ENCODE measurements at places on chromosomes 7 and 10. TPM values are rescaled to one million over a fixed set of nuclear protein-coding genes. Genes with fewer than 3 reads are reported as not detected.

Gene TLX1
- not detected for total RNA-seq

Gene EPHA1
- total RNA-seq, result 1.2 TPM

Gene SPOCK2
- 418 TPM for total RNA-seq

Gene C10orf67
- not detected for total RNA-seq

Gene CFAP43
- 0.25 TPM for total RNA-seq

Gene OR9A2
- not detected for total RNA-seq

Gene DKK1
- not detected for total RNA-seq

Gene TMEM229A
- not detected for total RNA-seq

Gene SLC13A4
- total RNA-seq, result not detected

Gene MALSU1
- total RNA-seq, result 51.8 TPM

DNA sequence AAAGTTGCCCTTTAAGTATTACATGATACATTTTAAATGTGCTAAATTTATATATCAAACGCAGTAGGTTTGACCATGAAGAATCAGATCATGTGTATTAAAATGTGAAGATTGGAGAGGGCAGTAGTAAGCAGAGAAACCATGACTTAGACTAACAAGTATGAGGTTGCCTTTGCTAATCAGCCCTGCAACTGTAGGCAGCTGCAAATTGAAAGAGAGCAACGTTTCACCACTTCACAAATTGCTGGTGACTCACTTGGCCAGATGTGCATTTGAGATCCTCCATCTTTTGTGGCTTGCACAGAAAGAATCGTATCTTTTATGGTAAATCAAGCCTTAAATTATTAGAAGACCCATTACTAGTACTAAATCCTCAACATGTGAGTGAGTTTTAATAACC lies 10.1 kb upstream of the SEMA3A start:
- no peaks in the 10 kb centered on the region for H3K4me1 ChIP-seq
- DNase-seq, result no peak
- no peaks in the 10 kb centered on the region for H3K27me3 ChIP-seq

GRCh38 chr10:69119896-69120295 lies 4.1 kb upstream of the VPS26A start:
- peaks cover 10% of the 10 kb centered on the region for H3K4me1 ChIP-seq
- H3K27ac ChIP-seq, result no peak overlapping the region
- H3K4me3 ChIP-seq, result no peak overlapping the region
- H3K36me3 ChIP-seq, result no peaks in the 10 kb centered on the region
- DNase-seq, result no peak

DNA sequence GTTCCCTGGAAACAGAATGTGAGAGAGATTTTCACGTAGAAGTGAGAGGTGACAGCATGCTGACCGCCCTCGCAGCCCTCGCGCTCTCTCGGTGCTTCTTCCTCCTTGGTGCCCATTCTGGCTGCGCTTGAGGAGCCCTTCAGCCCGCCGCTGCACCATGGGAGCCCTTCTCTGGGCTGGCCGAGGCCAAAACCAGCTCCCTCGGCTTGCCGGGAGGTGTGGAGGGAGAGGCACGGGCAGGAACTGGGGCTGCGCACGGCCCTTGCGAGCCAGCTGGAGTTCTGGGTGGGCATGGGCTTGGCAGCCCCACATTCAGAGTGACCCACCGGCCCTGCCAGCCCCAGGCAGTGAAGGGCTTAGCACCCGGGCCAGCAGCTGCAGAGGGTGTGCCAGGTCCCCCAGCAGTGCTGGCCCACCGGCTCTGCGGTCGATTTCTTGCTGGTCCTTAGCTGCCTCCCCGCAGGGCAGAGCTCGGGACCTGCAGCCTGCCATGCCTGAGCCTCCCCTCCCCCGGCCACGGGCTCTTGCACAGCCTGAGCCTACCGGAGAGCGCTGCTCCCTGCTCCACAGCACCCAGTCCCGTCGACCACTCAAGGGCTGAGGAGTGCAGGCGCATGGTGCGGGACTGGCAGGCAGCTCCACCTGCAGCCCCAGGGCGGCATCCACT lies 888.7 kb upstream of the ZWINT start:
- no peak for DNase-seq

- no peaks in the 10 kb centered on the region for H3K27me3 ChIP-seq
- no peak for DNase-seq
- no peak overlapping the region for H3K4me3 ChIP-seq
These were observed 304.9 kb upstream of the MKI67 start for GRCh38 chr10:128431083-128431482.

GRCh38 chr7:47827351-47827756 lies 120.9 kb downstream of the PKD1L1 start:
- H3K27ac ChIP-seq, result no peak overlapping the region
- no peaks in the 10 kb centered on the region for H3K36me3 ChIP-seq
- no peak overlapping the region for H3K4me3 ChIP-seq
- H3K27me3 ChIP-seq, result peaks cover 8% of the 10 kb centered on the region
- no peaks in the 10 kb centered on the region for H3K4me1 ChIP-seq
- no peak for DNase-seq

DNA sequence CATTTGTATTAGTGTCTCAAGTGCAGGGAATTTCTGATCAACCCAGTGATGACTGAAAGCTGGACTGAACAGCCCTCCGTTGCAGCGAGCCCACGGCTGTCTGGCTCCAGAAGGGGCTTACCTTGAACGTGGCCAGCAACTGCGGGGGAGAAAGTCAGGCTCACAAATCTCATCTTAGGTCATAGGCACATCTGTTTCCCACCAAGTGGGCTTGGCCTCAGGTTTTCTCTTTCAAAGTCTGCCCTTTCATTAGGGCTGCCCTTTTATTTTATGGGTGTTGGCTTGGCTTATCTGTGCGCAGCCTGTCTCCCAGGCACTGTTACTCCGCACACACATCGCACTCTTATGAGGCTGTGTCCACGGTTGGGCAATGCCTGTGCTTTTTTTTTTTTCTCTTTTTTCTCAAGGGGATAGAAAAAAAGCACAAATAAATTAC lies 178.0 kb downstream of the JCAD start:
- H3K27me3 ChIP-seq, result peaks cover 14% of the 10 kb centered on the region
- DNase-seq, result no peak
- no peak overlapping the region for H3K4me3 ChIP-seq
- H3K4me1 ChIP-seq, result no peaks in the 10 kb centered on the region

DNA sequence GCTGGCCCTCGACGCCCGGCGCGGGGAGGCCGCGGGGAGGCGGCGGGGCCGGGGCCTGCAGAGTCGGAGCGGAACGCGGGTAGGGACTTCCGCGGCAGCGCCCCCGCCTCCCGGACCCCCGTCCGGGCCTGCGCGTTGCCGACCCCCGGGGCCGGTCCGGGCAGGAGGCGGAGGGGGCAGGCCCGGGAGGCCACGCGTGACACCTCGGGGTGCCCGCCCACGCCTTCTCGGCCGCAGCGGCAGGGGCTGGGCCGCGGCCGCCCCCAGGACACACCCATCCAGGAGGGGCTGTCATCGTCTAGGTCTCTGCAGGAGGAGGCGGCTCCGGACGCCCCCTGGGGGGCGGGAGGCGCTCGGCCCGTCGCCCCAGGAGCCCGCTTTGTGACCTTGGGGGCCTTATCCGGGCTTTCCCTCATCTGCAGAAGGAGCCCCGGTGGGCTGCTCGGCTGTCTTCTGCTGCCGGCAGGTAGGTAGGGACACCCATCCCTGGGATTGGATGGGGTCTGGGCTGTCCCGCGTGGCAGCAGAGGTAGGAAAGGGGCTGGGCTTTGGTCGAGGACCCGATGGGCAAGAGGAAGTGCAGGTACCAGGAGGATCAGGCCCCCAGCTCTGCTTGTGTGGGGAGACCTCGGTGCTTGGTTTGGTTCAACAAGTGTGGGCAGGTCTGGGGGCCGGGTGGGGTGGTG lies 569 bp downstream of the ZNF316 start:
- peak; percentile 52 for DNase-seq
- H3K36me3 ChIP-seq, result peaks cover 35% of the 10 kb centered on the region
- H3K27me3 ChIP-seq, result no peaks in the 10 kb centered on the region
- peak overlapping the region; percentile 74 for H3K27ac ChIP-seq

GRCh38 chr7:25118048-25118753 lies 6.9 kb downstream of the CYCS start:
- H3K4me3 ChIP-seq, result no peak overlapping the region
- no peak for DNase-seq
- peaks cover 40% of the 10 kb centered on the region for H3K4me1 ChIP-seq
- H3K36me3 ChIP-seq, result peaks cover 33% of the 10 kb centered on the region

GRCh38 chr7:139521439-139521838 lies 2.0 kb upstream of the CLEC2L start:
- peaks cover 41% of the 10 kb centered on the region for H3K27me3 ChIP-seq
- H3K27ac ChIP-seq, result no peak overlapping the region
- no peaks in the 10 kb centered on the region for H3K36me3 ChIP-seq
- DNase-seq, result no peak
- no peak overlapping the region for H3K4me3 ChIP-seq

DNA sequence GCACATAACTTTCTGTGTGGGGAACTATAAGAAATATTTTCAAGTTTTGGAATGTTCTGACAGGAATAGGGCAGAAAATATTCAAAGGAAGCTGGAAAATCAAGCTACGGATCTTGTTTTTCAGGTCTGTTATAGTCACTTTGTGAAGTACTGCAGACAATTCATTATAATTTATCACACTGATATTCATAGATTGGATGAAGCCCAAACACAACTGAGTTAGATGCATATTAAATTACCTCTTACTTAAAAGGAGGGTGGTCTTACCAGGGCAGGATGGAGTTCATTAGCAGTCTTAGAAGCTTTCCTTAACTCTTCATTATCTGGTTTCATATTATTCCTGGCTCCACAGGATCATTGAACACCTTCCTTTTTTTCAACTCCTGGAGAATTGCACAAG lies 242.3 kb downstream of the DYNC1I1 start:
- no peak overlapping the region for H3K27ac ChIP-seq
- no peaks in the 10 kb centered on the region for H3K36me3 ChIP-seq
- H3K4me3 ChIP-seq, result no peak overlapping the region
- peaks cover 6% of the 10 kb centered on the region for H3K27me3 ChIP-seq
- peaks cover 2% of the 10 kb centered on the region for H3K4me1 ChIP-seq
- DNase-seq, result no peak

DNA sequence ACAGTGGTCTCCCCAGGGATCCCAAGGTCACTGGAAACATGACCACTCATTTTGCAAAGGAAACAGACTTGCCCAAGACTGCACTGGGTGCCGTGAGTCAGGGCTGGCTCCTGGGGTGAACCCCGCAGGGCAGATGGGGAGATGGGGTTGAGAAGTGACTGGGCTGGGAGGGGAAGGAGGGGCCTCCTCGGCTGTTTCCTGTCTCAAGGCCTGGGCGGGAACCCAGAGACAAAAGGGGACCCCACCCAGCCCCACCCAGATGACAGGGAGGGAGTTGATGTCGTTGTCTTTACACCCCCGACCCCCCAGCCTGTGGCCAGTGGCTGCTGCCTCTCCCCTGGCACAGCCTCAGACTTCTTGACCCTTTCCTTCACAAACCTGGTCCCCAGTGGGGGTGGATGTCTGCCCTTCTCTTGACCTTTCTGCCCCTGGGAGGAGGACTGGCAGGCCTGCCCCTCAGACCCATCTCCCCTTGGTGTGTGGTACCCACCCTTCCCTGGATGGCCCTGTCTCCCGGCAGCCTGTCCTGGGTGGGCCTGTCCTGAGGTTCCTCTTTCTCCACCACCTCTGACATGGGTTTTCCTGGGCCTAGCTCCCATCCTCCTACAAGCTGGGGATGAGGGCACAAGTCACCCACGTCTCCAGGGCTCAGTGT lies 1.4 kb downstream of the MYO1G start:
- peak overlapping the region; percentile 99 for H3K4me3 ChIP-seq
- H3K27ac ChIP-seq, result peak overlapping the region; percentile 96
- H3K36me3 ChIP-seq, result peaks cover 77% of the 10 kb centered on the region
- peaks cover 76% of the 10 kb centered on the region for H3K4me1 ChIP-seq
- H3K27me3 ChIP-seq, result no peaks in the 10 kb centered on the region
- peak; percentile 90 for DNase-seq

DNA sequence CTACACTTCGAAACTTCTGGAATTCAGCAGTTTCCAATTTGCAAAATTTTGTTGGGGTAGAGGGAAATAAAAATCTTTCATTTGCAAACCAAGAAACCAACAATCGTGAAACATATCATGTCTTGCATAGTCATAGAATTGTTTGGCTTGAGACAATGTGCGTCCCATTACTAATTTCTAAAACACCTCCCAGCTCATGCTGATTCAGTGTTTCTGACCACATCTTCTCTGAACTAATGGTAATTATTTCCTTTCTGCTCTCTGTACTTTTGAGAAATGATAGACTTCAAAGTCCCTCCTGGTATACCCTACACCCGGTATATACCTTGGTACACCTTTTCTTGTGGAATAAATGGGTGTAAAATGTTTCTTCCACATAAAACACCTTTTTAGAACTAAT lies 41.8 kb upstream of the TSPAN13 start:
- no peak overlapping the region for H3K4me3 ChIP-seq
- no peak overlapping the region for H3K27ac ChIP-seq
- no peak for DNase-seq
- peaks cover 20% of the 10 kb centered on the region for H3K4me1 ChIP-seq

DNA sequence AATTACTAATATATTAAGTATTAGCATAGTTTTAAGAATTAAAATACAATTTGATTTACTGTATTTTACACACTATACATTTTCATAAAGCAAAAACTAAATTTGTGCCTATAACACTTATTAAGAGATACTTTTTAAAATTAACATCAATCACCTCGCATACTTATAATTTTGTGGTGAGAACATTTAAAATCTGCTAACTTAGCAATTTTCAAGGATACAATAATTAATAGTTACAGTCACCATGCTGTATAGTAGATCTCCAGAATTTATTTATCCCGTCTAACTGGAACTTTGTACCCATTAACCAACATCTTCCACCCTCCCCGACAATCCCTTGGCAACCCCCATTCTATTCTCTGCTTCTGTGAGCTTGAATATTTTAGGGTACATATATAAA lies 47.5 kb downstream of the RELN start:
- H3K27me3 ChIP-seq, result no peaks in the 10 kb centered on the region
- H3K4me1 ChIP-seq, result no peaks in the 10 kb centered on the region
- H3K36me3 ChIP-seq, result no peaks in the 10 kb centered on the region
- no peak overlapping the region for H3K4me3 ChIP-seq
- H3K27ac ChIP-seq, result no peak overlapping the region
- DNase-seq, result no peak

GRCh38 chr7:132618956-132619305 lies 42.7 kb upstream of the PLXNA4 start:
- no peak overlapping the region for H3K4me3 ChIP-seq
- H3K27me3 ChIP-seq, result peaks cover 13% of the 10 kb centered on the region
- no peak overlapping the region for H3K27ac ChIP-seq
- H3K4me1 ChIP-seq, result no peaks in the 10 kb centered on the region
- no peaks in the 10 kb centered on the region for H3K36me3 ChIP-seq

- H3K36me3 ChIP-seq, result no peaks in the 10 kb centered on the region
- peaks cover under 1% of the 10 kb centered on the region for H3K27me3 ChIP-seq
- H3K4me3 ChIP-seq, result no peak overlapping the region
- DNase-seq, result no peak
- no peaks in the 10 kb centered on the region for H3K4me1 ChIP-seq
These were observed 163.4 kb upstream of the MKLN1 start for GRCh38 chr7:131164025-131164925.

- H3K4me3 ChIP-seq, result no peak overlapping the region
- H3K4me1 ChIP-seq, result peaks cover 2% of the 10 kb centered on the region
- no peaks in the 10 kb centered on the region for H3K27me3 ChIP-seq
- no peaks in the 10 kb centered on the region for H3K36me3 ChIP-seq
These were observed 4.7 kb upstream of the ANKRD2 start for GRCh38 chr10:97567891-97568290.
